ENCODE measurements at places on chromosomes 13 and 19.

- H3K4me1 ChIP-seq: peaks cover 49% of the 10 kb centered on the region
- no peaks in the 10 kb centered on the region for H3K27me3 ChIP-seq
- no peaks in the 10 kb centered on the region for H3K36me3 ChIP-seq
- H3K27ac ChIP-seq: peak overlapping the region; percentile 85
- no peak overlapping the region for H3K4me3 ChIP-seq
Measured at GRCh38 chr19:16342002-16342715, 17.5 kb downstream of the KLF2 start.

- no peaks in the 10 kb centered on the region for H3K36me3 ChIP-seq
- no peak overlapping the region for H3K4me3 ChIP-seq
- no peak overlapping the region for H3K27ac ChIP-seq
- no peaks in the 10 kb centered on the region for H3K27me3 ChIP-seq
Measured at GRCh38 chr13:30346153-30346788, 38.9 kb upstream of the KATNAL1 start.

GRCh38 chr13:42495255-42495654 lies 78.7 kb upstream of the TNFSF11 start:
- no peak overlapping the region for H3K4me3 ChIP-seq
- no peak overlapping the region for H3K27ac ChIP-seq
- no peaks in the 10 kb centered on the region for H3K4me1 ChIP-seq
- DNase-seq: no peak

DNA sequence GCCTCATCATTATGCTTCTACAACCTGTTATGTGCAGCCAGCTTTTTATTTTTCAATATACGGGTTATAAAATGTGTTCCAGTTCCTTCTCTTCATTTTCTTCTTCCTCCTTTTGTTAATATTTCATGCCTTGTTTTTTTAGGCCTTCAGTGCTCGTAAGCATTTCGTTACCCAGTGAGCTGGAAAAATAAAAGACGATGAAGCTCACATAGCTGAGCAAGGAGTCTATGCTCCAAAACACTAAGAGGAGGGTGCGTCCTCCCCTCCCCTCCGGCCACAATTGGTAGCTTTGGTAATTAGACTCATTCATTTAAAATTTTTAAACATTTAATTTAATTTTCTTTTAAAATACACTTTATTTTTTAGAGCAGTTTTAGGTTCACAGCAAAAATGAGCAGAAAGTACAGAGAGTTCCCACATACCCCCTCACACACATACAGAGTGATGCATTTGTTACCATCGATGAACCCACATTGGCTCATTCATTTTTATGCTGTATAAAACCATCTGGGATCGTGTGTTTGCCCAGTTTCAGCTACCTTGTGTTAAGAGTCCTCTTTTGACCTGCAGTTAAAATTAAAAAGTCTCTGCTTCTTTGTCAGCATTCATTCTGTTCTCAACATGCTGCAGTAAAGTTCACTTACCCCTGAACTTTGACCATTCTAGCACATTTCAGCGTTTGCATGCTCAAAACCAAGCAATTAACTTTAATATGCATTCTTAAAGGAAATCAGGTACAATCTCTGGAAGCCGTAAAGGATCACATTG lies 223.9 kb downstream of the LACC1 start:
- H3K27me3 ChIP-seq: no peaks in the 10 kb centered on the region
- no peak overlapping the region for H3K27ac ChIP-seq
- no peak for DNase-seq

- no peak overlapping the region for H3K4me3 ChIP-seq
- H3K27me3 ChIP-seq: no peaks in the 10 kb centered on the region
- no peaks in the 10 kb centered on the region for H3K4me1 ChIP-seq
Measured at GRCh38 chr13:22198641-22199217, 527.9 kb downstream of the FGF9 start.

DNA sequence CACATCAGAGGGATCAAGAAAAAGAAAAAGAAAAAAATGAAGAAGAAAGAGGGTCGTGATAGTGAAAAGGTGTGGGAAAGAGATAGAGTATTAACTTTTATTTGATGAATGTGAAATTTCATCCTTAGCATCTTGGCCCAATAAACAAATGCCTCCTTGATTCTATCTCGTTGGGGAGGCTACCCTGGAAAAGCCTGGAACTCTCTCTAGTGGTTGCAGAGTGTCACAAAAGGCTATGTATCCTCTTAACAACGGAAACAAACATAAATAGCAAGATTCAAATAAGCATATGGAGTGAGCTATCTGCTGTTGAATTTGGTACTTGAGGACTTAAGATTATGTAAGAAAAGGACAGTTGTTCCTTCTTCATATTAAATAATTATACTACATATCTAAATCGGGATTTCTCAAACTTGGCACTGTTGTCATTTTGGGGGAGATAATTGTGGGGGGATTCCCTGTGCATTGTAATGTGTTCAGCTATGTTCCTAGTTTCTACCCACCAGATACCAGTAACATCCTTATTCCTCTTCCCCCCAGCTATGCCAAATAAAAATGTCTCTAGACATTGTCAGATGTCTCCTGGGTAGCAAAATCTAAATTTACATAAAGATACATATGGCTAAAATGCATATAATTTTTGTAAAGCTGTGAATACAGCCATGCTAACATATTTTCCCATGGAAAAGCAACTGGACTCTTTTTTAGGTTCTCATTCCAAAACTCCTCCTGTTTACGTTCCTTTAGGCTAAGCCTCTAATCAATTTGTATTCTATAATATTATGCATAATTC lies 557.2 kb downstream of the DCT start:
- no peak overlapping the region for H3K4me3 ChIP-seq
- DNase-seq: no peak
- H3K27me3 ChIP-seq: no peaks in the 10 kb centered on the region
- no peaks in the 10 kb centered on the region for H3K4me1 ChIP-seq
- no peak overlapping the region for H3K27ac ChIP-seq

DNA sequence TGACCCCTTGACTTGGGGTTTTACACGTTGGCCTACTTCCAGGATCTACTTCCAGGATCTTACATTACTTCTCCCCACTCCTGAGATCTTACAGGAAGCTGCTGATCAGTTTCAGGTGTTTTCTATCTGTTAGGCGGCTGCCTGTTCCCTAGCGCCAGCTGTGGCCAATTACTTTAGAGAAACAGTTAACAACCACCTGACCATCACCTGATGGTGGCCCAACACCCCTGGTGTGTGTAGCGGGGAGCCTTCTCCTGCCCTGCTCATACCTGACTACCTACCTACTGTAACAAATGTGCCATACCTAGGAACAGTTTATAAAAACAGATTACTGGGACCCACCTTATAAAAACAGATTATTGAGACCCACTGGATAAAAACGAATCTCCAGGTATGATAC lies 2.8 kb upstream of the POP4 start:
- no peaks in the 10 kb centered on the region for H3K36me3 ChIP-seq
- DNase-seq: no peak
- no peaks in the 10 kb centered on the region for H3K27me3 ChIP-seq
- H3K4me1 ChIP-seq: peaks cover 14% of the 10 kb centered on the region
- no peak overlapping the region for H3K4me3 ChIP-seq

GRCh38 chr13:112674412-112675365 lies 15.1 kb upstream of the ATP11A start:
- H3K27me3 ChIP-seq: no peaks in the 10 kb centered on the region
- H3K36me3 ChIP-seq: no peaks in the 10 kb centered on the region
- no peaks in the 10 kb centered on the region for H3K4me1 ChIP-seq
- H3K27ac ChIP-seq: no peak overlapping the region
- no peak for DNase-seq

GRCh38 chr13:96216543-96216942 lies 126.6 kb downstream of the HS6ST3 start:
- H3K36me3 ChIP-seq: no peaks in the 10 kb centered on the region
- H3K4me3 ChIP-seq: no peak overlapping the region
- no peaks in the 10 kb centered on the region for H3K4me1 ChIP-seq
- DNase-seq: no peak

- H3K27ac ChIP-seq: no peak overlapping the region
Measured at GRCh38 chr19:2307518-2308012, 389 bp downstream of the LINGO3 start.

DNA sequence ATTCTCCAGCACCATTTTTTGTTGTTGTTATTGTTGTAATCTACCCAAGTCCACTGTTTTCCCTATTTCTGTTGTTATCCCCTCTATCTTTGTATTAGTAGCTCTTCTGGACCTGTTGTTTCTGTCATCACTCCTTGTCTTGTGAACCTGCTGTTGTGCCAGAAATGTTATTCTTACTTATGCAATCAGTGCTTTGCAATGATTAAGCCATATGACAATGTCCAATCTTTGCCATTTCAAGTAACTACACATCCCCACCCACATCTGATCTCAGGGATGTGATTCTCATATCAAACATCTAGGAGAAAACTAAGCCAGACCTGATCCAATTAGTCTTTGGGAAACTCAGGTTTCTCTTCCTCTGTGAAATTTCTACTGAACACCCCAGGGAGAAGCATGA lies 472.6 kb upstream of the KLHL1 start:
- H3K4me1 ChIP-seq: no peaks in the 10 kb centered on the region
- no peak for DNase-seq
- no peak overlapping the region for H3K4me3 ChIP-seq
- no peak overlapping the region for H3K27ac ChIP-seq
- no peaks in the 10 kb centered on the region for H3K27me3 ChIP-seq

DNA sequence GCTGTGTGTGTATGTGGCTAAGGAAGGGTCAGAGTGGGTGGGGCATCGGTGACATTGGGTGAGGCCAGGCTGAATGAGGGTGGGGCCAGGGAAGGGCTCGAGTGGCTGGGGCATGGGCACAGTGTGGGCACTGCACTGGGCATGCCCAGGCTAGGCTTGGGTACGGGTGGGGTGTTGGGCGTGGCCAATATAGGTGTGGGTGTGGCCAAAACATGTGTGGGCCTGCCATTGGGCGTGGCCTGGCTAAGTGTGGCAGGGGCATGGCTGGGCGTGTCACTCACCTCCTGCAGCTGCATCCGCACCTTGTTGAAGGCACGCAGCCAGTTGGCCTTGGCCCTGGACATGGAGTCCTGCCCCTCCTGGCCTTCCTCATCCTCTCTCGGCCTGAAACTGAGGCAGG lies 33.2 kb downstream of the UNC13A start:
- no peaks in the 10 kb centered on the region for H3K36me3 ChIP-seq
- no peaks in the 10 kb centered on the region for H3K4me1 ChIP-seq
- no peak for DNase-seq
- H3K27ac ChIP-seq: no peak overlapping the region

GRCh38 chr19:55080968-55081769 lies 5.5 kb downstream of the EPS8L1 start:
- H3K36me3 ChIP-seq: no peaks in the 10 kb centered on the region
- H3K4me1 ChIP-seq: peaks cover 33% of the 10 kb centered on the region
- H3K27me3 ChIP-seq: peaks cover 52% of the 10 kb centered on the region
- no peak for DNase-seq

GRCh38 chr13:79867254-79867653 lies 386.3 kb downstream of the NDFIP2 start:
- no peaks in the 10 kb centered on the region for H3K27me3 ChIP-seq
- no peak overlapping the region for H3K27ac ChIP-seq
- no peaks in the 10 kb centered on the region for H3K36me3 ChIP-seq
- DNase-seq: no peak

DNA sequence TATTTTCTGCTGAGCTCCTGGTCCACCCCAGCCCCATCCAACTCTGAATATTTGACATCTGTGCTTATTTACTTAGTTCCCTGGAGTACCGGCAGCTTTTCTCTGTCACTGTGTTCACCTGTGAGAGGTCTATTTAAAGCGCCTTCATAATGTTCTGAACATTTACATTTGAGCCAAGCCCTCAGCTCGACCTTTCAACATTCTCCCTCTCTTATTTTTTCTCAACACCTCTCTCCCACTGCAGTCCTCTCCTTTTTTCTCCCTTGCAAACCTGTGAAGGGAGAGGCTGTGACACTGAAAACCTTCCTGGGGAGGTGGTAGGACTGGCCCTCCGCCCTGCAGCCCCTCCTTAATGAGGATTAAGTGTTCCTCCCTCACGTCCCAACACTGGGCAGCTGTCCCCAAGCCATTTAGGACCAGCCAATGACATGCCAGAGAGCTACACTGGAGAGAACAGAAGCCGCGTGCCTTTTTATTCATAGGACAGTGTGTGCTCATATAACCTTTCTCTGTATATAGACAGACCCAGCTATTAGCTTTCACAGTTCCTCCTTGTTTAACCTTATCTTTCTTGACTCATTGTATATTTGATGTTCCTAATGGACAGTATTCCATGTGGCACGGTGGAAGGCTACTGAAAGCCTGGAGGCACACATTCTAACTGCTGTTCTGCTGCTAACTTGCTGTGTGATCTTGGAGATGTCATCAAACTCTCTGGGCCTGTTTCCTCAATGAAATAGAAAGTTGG lies 134.8 kb downstream of the NUFIP1 start:
- H3K4me1 ChIP-seq: peaks cover 19% of the 10 kb centered on the region
- no peaks in the 10 kb centered on the region for H3K36me3 ChIP-seq
- peak overlapping the region; percentile 93 for H3K27ac ChIP-seq
- peak; percentile 57 for DNase-seq
- H3K27me3 ChIP-seq: no peaks in the 10 kb centered on the region

- H3K4me1 ChIP-seq: no peaks in the 10 kb centered on the region
- H3K36me3 ChIP-seq: peaks cover 24% of the 10 kb centered on the region
- H3K4me3 ChIP-seq: peak overlapping the region; percentile 98
- H3K27ac ChIP-seq: no peak overlapping the region
- DNase-seq: no peak
Measured at GRCh38 chr13:36997716-36998427, 1.3 kb downstream of the ALG5 start.

DNA sequence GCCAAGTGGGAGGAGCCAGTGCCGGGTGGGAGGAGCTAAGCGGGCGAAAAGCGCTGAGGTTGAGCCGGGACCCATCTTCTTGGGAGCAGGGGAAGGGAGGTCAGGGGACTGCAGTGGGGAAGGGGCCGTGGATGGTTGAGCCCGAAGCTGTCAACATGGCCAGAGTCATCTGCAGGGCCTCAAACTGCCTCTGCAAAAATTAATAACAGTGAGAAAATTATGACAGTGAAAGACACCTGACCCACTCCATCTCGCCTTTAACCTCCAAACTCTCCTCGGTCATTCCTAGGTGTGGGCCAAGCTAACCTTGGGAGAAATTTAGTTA lies 30.1 kb downstream of the ZNF557 start:
- peak overlapping the region; percentile 53 for H3K4me3 ChIP-seq
- no peaks in the 10 kb centered on the region for H3K27me3 ChIP-seq
- H3K36me3 ChIP-seq: no peaks in the 10 kb centered on the region
- no peaks in the 10 kb centered on the region for H3K4me1 ChIP-seq
- H3K27ac ChIP-seq: peak overlapping the region; percentile 91

- no peak for DNase-seq
- peak overlapping the region; percentile 77 for H3K4me3 ChIP-seq
- H3K27ac ChIP-seq: peak overlapping the region; percentile 90
- no peaks in the 10 kb centered on the region for H3K36me3 ChIP-seq
Measured at GRCh38 chr19:32692727-32693061, 1.1 kb downstream of the NUDT19 start.

DNA sequence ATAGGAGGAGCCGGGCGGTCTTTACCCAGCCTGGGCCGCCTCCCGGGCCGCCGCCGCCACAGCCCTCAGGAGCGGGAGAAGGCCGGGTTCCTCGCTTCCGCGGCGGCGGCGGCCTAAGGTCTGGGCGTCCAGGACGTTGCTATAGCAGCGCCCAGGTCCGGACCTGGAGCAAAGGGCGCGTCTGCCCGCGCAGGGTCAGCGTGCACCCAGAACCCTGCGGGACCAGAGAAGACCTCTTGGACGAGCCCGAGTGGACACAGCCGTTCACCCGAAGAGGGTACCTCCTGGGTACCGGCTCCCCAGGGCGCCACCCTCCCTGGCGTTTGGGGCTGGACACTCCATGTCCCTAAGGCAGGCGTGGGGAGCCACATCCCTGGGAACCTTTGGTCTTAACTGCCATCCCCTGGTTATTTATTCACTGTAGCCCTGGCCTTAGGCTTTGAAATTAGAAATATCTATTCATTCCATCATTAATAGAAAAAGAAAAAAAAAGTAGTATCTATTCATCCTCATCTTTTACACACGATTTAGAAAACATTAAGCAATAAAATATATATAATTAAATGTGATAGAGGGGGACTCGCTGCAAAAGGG lies 2.4 kb downstream of the DZIP1 start:
- no peaks in the 10 kb centered on the region for H3K4me1 ChIP-seq
- H3K27me3 ChIP-seq: no peaks in the 10 kb centered on the region
- no peak for DNase-seq
- peak overlapping the region; percentile 49 for H3K4me3 ChIP-seq
- H3K27ac ChIP-seq: no peak overlapping the region

Data from right atrium auricular region (tissue), 2 donors.